ENCODE measurements at places on chromosomes 16 and 17.

- no peak for DNase-seq
Measured at GRCh38 chr16:85078226-85078625, 34.0 kb downstream of the CIBAR2 start.

DNA sequence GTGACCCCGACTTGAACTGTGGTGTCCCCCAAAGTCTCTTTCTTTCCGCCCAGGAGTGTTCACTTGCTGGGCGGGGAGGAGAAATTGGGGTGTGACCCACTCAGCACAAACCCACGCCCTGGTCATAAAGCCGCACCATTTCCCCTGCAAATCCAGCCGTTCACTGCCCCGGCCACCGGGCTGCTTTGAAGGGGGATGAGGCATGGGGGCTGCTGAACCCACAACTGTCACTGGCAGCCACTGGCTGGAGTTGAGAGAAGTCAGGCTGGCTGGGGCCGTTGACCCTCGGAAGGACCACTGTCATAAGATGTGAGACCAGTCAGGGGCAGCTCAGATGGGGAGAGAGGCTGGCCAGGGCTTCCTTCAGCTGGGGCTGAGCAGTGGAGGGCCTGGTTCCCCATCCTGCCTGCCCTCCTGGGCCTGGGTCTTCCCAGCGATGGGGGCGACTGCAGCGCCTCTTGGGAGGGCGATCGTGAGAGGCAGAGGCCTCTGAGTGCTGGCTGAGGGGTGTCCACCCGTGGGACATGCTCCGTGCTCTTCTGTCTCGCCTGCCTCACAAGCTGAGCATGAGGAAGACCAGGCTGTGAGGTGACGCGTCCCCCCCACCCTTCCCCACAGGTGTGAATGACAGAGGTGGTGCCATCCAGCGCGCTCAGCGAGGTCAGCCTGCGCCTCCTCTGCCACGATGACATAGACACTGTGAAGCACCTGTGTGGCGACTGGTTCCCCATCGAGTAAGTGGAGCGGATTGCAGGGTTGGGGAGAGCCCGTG is 19.5 kb downstream of the C16orf90 start:
- DNase-seq, result no peak

DNA sequence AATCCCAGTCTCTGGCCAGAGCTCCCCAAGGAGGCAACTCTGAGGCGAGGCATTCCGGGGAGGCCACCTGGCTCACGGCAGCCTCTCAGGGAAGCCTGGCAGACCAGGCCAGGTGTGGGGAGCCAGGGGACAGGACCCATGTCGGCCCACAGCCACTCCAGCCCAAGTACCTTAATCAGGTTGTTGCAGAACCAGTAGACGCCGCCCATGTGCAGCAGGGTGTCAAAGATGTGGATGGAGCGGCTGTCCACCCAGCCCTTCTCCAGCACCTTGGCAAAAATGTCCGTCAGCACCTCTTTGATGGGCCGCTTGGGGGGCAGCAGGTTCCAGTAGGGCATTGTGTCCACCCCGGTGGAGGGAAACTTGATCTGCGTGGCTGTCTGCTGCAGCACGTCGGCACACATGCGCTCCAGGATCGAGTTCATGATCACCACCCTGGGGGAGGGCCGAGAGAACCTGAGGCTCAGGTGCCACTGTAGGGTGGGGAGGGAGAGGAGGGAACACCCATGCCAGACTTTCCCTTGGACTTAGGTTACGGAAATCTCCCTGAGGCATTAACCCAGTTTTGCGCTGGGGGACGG is 7.8 kb downstream of the CSF3 start:
- no peak for DNase-seq

DNA sequence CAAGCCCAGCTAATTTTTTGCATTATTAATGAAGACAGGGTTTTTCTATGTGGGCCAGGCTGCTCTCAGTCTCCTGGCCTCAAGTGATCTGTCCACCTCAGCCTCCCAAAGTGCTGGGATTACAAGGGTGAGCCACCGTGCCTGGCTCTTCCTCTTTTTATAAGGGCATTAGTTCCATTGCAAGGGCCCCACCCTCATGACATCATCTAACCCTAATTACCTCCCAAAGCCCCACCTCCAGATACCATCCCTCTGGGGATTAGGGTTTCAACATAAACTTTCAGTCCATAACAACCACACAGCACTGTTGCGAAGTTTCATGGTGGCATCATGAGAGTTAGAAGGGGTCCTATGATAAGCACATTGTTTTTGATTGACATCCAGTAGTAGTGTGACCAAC is 277.7 kb downstream of the GRIN2A start:
- no peak for DNase-seq

- no peak for DNase-seq
Measured at GRCh38 chr16:49092704-49093103, 188.9 kb downstream of the CBLN1 start.

- no peak for DNase-seq
Measured at GRCh38 chr16:84478172-84478947, 26.1 kb downstream of the MEAK7 start.

DNA sequence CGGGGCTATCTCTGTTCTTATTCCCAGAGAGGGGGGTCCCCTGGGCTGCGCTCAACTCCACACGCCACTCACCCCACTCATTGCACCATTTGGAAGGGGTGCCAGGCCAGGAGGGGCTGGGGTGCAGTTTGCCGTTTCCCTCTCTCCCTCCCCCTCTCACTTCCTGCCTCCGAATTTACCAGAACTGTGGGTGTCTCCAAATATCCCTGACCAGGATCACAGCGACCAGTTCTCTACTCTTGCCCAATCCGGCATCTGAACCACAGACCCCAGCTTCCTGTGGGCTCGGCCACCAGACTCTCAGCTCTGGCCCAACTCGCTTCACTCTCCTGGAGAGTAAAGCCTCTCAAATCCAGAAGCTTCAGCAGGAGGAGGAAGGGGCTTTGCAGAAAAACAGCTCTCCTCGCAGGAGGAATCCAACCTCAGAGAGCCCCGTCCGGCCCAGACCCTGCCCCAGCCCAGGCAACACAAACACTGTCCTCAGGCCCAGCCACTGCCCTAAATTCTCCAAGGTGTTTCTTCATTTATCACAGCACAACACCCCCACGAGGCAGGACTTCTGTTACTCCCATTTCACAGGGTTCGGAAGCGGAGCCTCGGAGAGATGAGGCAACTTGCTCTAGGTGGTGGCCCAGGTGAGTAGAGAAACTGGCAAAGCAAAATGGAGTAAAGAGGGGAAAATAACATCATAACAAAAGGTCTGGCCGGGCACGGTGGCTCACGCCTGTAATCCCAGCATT is 423 bp upstream of the ASGR2 start:
- no peak for DNase-seq

DNA sequence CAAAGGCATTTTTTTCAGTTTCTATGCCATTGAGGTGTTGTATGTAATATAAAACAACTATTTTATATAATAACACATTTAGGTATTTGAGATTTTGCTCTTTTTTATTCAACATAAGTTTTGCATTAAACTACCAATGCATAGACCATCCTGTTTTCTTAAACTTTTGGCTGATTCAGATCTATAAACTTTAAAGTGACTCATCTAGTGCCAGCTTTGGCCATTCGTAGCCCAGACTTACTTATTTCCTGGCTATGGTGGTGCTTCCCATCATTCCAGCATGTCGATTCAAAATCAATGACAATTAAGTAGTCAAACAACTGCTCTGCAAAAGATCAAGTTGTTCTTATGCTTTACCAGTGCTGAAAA is 3.1 kb downstream of the ERI2 start:
- DNase-seq, result no peak

DNA sequence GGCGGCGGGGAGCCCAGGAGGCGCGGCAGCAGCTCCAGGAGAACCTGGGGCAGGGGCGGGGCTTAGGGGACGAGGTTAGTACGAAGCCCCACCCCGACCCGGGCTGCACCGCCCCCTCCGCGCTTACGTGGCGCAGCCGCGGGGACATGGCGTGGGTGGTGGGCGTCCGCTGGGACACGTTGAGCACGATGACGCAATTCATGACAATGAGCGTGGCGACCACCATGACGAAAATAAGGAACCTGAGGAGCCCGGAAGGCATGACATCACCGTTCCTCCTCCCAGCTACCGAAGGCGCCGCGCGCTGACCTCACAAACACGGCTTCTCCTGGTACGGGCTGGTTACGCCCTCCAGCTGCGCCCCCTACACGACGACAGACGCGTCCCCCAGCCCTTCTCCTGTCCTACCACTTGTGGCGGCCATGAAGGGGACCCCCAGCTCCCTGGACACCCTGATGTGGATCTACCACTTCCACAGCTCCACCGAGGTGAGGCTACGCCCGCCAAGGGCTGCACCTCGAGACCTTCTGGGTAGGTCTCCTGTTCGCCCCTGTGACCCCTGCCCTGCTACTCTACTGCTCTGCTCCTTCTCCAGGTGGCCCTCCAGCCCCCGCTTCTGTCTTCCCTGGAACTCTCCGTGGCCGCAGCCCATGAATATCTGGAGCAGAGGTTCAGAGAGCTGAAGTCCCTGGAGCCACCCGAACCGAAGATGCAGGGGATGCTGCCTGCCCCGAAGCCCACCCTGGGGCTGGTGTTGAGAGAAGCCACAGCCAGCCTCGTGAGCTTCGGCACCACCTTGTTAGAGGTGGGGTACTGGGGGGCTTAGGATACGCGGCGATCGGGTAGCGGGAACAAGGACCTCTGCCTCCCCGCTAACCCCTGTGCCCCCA is at the start of gene C17orf107:
Gene C17orf107 (plus strand): TSS at position 196 of the 890 bp plus-strand sequence. CDS start 227 bp downstream, at position 423.
- DNase-seq, result no peak

GRCh38 chr17:80937462-80938381 is 53.9 kb upstream of the CHMP6 start:
- no peak for DNase-seq

DNA sequence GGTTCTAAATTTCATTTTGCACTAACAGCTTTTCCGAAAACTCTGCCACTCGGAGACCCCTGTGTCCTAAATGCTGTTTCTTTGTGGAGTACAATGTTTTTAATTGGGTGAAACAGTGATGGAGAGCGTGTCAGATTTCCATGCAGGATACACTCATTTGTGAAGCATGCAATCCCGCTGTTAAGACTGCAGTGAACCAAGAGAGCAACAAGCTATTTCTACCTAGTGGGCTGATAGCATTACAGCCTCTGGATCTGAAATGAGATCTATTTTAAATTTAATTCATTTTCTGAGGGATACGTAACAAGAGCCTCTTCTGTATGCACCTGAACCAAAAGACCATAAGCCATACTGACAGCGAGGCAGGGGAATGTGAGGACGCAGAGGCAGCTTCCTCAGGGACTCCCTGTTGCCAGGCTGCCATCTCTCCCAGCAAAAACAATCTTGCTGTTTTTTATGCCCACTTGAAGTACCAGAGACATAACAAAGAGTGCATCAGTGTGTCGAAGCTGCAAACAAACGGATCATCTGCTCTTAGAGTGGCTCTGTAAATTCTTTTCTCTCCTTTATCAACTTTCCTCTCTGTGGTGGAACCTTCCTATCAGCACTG is 199.9 kb upstream of the COX10 start:
- DNase-seq, result no peak

DNA sequence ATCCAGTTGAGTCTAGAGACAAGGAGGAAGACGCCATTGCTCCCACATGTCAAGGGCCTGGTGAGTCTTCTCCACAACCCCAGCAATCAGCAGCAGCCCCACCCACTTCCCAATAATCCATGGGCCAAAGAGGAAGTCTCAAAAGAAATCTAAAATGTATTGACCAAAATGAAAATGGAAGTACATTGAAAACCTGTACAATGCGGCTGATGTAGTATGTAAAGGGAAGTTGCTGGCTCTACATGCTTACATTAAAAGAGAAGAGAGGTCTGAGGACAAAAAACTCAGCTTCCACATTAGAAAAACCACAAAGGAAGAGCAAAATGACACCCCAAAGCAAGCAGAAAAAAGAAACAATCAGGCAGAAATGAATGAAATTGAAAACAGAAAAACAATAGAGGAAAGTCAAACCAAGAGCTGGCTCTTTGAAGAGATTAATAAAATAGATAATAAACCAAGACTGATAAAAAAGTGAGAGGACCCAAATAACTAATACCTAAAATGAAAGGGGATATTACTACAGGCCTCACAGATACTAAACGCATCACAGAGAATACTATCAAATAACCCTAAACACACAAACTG is 100.6 kb upstream of the METRNL start:
- DNase-seq, result no peak

- no peak for DNase-seq
Measured at GRCh38 chr17:42618442-42619150, 9.1 kb downstream of the TUBG1 start.

- peak; percentile 27 for DNase-seq
Measured at GRCh38 chr16:57795431-57795878, 6.8 kb downstream of the KIFC3 start.

DNA sequence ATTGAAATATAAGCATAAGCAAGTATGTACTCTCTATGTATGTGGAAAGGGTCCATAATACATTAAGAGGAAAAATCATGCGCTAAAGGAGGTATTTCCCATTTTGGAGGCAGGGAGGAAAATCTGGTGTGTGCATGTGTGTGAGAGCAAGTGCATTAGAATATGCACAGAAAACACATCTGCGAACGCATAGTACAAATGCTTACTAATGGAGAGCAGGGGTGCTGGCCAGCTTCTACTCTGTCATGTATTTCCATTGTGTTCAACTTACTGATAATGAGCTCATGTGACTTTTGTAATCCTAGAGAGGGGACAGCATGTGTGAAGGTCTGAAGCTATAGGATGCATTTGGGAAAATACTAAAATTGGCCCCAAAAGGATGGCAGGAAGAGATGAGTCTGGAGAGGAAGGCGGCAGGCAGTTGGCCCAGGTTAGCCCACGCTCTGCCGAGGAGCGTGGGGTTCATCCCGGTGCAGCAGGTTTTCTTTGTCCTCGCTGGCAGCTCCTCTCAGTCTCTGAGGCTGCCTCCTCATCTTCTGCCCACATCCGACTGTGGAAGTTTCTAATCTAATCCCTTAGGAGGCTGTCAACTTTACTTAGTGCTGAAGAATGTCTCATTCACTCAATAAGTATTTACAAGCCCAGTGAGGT is 17.8 kb upstream of the KSR1 start:
- no peak for DNase-seq

GRCh38 chr17:77120868-77121267 is 19.9 kb upstream of the SEC14L1 start:
- no peak for DNase-seq

DNA sequence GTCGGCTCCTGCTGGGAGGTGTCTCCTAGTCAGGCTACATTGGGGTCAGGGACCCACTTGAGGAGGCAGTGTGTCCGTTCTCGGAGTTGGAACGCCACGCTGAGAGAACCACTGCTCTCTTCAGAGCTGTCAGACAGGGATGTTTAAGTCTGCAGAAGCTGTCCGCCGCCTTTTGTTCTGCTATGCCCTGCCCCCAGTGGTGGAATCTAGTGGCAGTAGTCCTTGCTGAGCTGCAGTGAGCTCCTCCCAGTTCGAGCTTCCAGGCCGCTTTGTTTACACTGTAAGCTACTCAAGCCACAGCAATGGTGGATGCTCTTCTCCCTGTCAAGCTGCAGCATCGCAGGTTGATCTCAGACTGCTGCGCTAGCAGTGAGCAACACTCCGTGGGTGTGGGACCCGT is 36.0 kb downstream of the ITFG1 start:
- DNase-seq, result no peak

GRCh38 chr16:72921106-72921505 is 126.8 kb downstream of the ZFHX3 start:
- DNase-seq, result no peak

GRCh38 chr16:12254566-12254965 is 278.0 kb downstream of the SNX29 start:
- DNase-seq, result no peak

All from SW 1271 (cell line).